ENCODE measurements at places on chromosomes 3 and 15. TPM values are rescaled to one million over a fixed set of nuclear protein-coding genes. Genes with fewer than 3 reads are reported as not detected.
A peak's percentile ranks its signal among the peaks of the same experiment; 100 is the strongest.

CCK gene
- total RNA-seq = not detected

POC1A gene
- total RNA-seq = 1.9 TPM

CLDN11 gene
- 48.4 TPM for total RNA-seq

GRCh38 chr3:130582457-130583153, 65.6 kb downstream of the COL6A6 start:
- H3K4me3 ChIP-seq = no peak overlapping the region
- no peaks in the 10 kb centered on the region for H3K4me1 ChIP-seq
- DNase-seq = no peak
- peak overlapping the region; percentile 48 for H3K27ac ChIP-seq
- H3K36me3 ChIP-seq = no peaks in the 10 kb centered on the region

GRCh38 chr3:141059816-141060215, 8.7 kb downstream of the SPSB4 start:
- no peak overlapping the region for H3K4me3 ChIP-seq
- H3K27me3 ChIP-seq = no peaks in the 10 kb centered on the region
- H3K4me1 ChIP-seq = no peaks in the 10 kb centered on the region
- no peak overlapping the region for H3K27ac ChIP-seq
- H3K36me3 ChIP-seq = no peaks in the 10 kb centered on the region

- no peak overlapping the region for H3K27ac ChIP-seq
- H3K27me3 ChIP-seq = no peaks in the 10 kb centered on the region
- peaks cover 13% of the 10 kb centered on the region for H3K36me3 ChIP-seq
- no peak for DNase-seq
Measured at GRCh38 chr3:12590096-12590495, 33.2 kb downstream of the MKRN2 start.

- no peaks in the 10 kb centered on the region for H3K4me1 ChIP-seq
- H3K27me3 ChIP-seq = no peaks in the 10 kb centered on the region
- no peak overlapping the region for H3K27ac ChIP-seq
- H3K36me3 ChIP-seq = no peaks in the 10 kb centered on the region
Measured at GRCh38 chr3:110343945-110344344, 727.7 kb upstream of the NECTIN3 start.

- no peak overlapping the region for H3K27ac ChIP-seq
- no peak for DNase-seq
- H3K27me3 ChIP-seq = no peaks in the 10 kb centered on the region
- H3K36me3 ChIP-seq = no peaks in the 10 kb centered on the region
Measured at GRCh38 chr3:115975353-115975752, 352.0 kb downstream of the GAP43 start.

DNA sequence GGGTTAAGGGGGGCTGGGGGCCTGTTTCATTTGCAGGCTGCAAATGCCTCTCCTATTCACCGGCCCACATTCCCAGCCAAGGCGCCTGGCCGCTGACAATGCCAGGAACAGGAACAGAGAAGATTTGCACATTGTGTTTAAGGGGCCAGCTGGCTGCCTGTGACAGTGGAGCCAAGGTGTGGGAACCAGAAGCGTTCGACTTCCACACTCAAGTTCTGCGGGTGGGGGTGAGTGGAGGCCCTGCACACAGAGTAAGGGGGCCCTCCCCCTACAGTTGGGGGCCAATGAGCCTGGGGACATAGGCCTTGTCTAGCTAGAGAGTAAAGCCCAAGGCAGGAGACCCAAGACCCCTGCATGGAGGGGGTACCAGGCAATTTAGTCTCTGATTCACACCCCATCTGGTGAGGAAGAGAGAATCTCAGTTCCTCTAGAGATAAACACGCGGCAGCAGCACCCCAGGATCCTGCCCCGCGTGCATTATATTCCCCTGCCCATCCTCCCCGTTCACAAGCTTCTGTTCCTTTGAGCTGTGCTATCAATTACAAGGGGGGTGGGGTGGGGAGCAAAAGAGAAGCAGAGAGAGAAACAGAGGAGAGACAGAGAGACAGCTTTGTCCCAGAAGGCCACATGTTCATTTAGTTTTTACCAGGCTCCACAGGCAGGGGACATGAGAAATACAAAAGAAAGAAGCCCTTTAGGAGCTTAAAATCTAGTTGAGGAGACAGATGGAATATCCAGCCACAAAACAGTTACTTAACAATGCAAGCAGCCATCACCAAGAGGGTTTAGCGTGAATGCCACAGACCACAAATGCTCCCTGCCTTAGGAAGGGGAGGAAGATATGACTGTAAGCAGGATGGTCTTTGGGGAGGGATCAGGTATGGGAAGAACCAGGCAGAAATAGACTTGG, 9.2 kb downstream of the IGDCC3 start:
- H3K36me3 ChIP-seq = no peaks in the 10 kb centered on the region
- peaks cover 3% of the 10 kb centered on the region for H3K27me3 ChIP-seq
- no peaks in the 10 kb centered on the region for H3K4me1 ChIP-seq
- no peak overlapping the region for H3K27ac ChIP-seq
- no peak for DNase-seq
- H3K4me3 ChIP-seq = no peak overlapping the region

DNA sequence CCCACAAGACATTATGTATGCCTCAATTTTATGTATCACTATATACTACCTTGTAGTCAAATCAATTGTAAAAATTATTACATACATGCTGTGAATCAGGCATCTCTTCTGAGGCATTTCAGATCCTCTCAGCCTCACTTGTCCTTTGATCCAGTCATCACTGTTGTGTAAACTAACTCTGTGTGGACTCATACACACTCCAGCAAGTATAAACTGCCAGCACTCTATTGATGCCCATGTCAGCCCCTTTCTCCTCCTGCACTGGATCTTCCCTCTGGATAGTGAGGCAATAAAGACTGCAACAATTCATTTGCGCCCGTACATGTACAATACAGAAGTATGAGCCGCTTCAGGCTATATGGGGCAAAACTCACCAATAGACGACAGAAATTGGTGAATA, 364.7 kb upstream of the TGFBR2 start:
- no peak overlapping the region for H3K4me3 ChIP-seq
- DNase-seq = no peak
- no peaks in the 10 kb centered on the region for H3K4me1 ChIP-seq
- no peaks in the 10 kb centered on the region for H3K27me3 ChIP-seq

- no peaks in the 10 kb centered on the region for H3K4me1 ChIP-seq
- no peaks in the 10 kb centered on the region for H3K36me3 ChIP-seq
- no peak overlapping the region for H3K4me3 ChIP-seq
- no peak for DNase-seq
- no peaks in the 10 kb centered on the region for H3K27me3 ChIP-seq
- H3K27ac ChIP-seq = no peak overlapping the region
Measured at GRCh38 chr15:53586799-53587198, 172.7 kb downstream of the WDR72 start.

DNA sequence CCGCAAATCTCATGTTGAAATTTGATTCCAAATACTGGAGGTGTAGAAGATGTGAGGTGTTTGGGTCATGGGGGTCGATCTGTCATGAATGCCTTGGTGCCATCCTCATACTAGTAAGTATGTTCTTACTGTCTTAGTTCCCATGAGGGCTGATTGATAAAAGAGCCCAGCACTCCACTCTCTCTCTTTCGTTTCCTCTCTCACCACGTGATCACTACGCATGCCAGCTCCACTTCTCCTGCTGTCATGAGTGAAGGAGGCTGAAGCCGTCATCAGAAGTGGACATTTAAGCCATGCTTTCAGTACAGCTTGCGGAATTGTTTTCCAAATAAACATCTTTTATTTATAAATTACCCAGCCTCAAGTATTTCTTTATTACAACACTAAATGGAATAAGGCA, 6.1 kb downstream of the OR5H15 start:
- H3K4me1 ChIP-seq = no peaks in the 10 kb centered on the region
- no peak for DNase-seq
- no peaks in the 10 kb centered on the region for H3K36me3 ChIP-seq
- no peak overlapping the region for H3K4me3 ChIP-seq
- H3K27me3 ChIP-seq = no peaks in the 10 kb centered on the region

DNA sequence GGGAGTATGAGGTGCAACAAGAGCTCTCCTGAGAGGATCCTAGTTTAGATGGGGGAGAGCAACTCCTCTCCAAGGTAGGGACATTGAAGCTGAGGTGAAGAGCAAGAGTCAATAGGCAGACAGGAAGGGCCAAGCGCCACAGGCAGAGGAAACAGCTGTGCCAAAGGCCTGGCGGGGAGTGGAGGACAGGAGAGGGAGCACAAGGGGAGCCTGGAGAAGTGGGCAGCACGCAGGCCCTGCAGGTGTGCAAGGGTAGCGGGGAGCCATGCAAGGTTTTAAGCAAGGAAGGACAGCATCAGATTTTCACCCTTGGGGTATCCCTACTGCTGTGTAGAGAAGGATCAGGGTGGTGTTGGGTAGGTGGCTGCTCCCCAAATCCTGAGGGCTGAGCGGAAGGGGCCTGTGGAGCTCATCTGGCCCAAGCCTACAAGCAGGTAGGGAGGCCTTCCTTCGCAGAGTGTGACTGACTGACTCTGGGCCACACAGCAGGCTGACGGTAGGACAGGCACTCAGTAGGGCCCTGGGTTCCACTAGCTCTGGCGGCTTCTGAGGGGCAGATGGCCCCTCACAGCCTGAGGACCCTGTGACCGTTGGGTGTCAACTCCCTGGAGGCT, 13.3 kb downstream of the CHST13 start:
- peaks cover 29% of the 10 kb centered on the region for H3K27me3 ChIP-seq
- DNase-seq = no peak
- H3K27ac ChIP-seq = no peak overlapping the region

DNA sequence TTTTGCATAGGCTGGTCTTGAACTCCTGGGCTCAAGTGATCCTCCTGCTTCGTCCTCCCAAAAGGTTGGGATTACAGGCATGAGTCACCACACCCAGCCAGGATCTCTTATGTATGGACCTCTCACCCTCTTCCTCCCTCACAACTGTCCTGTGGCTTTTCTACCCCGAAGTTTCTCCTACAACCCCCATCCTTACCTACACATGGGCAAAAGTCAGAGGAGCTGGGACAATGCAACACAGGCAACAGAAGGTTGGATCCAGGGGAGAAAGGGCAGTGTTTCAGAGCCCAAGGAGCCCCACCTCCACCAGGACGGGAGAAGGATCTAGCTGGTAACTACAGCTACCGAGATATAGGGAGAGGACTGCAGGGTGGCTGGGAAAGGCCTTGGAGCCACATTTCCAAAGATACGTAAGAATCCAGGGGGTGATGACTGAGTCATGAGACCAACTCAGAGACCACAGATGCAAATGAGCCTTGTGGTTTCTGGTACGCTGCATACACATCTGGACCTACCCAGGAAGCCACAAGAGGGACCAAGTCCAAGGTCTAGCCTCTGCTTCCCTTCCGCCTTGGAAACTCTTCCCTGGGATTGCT, 13.6 kb downstream of the IGDCC4 start:
- no peak overlapping the region for H3K4me3 ChIP-seq
- no peaks in the 10 kb centered on the region for H3K36me3 ChIP-seq
- no peak for DNase-seq
- H3K27ac ChIP-seq = no peak overlapping the region
- no peaks in the 10 kb centered on the region for H3K4me1 ChIP-seq

GRCh38 chr3:164658125-164658524, 420.2 kb downstream of the SI start:
- H3K27me3 ChIP-seq = no peaks in the 10 kb centered on the region
- no peaks in the 10 kb centered on the region for H3K36me3 ChIP-seq
- H3K4me1 ChIP-seq = no peaks in the 10 kb centered on the region
- DNase-seq = no peak
- H3K4me3 ChIP-seq = no peak overlapping the region

DNA sequence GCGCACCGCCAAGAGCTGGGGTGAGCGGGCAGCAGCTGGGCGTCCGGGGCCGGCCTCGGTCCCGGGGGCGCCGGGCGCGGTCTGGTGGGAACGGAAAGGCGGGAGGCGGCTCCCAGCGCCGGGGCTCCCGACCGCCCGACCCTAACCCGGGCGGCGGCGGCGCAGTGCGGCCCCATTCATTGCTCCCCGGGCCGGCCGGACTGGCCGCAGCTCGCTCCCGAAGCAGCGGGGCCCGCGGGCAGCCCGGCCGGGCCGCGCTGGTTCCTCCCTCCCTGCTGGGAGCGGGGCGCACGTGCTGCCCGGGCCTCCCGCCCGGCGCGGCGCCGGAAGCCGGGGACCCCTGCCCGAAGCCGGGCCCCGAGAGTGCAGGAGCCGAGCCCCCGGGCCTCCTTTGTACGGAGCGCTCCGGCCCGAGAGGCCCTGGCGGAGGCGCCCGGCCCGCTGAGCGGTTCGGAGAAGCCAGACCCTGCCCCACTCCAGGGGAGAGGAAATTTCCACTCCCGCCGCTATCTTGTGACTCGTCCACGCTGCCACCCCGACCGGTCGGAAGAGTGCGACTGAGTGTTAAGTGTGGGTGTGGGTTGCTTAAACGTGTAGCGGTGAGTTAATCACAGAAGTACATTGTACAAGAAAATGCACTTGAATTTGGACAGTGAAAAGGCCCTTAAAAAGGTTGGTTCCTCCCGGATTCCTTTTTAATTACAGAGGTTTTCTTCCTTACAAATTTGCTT, 613 bp downstream of the ATP1B3 start:
- peak overlapping the region; percentile 82 for H3K4me3 ChIP-seq
- peak overlapping the region; percentile 99 for H3K27ac ChIP-seq
- H3K36me3 ChIP-seq = no peaks in the 10 kb centered on the region
- H3K27me3 ChIP-seq = no peaks in the 10 kb centered on the region

GRCh38 chr15:47409600-47409999, 307.7 kb upstream of the SEMA6D start:
- H3K4me1 ChIP-seq = no peaks in the 10 kb centered on the region
- H3K27me3 ChIP-seq = no peaks in the 10 kb centered on the region
- H3K36me3 ChIP-seq = no peaks in the 10 kb centered on the region
- no peak overlapping the region for H3K4me3 ChIP-seq
- H3K27ac ChIP-seq = no peak overlapping the region

DNA sequence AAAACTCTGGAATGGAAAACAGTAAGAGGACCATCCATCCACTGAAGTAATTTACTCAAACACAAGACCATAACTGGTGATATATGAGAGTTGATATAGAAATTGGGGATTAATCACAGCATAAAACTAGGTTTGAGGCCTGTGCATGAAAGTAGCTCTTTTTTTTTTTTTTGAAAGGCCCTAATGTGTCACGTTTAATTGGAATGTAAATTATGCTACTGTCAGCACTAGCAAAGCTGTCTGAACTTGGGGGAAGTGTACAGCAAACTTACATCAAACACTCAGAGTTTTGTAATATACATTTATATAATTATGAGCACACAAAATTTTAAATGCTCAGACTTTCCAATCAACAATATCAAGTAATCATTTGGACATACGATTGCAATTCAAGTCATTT, 154.1 kb downstream of the GREM1 start:
- H3K36me3 ChIP-seq = no peaks in the 10 kb centered on the region
- H3K4me1 ChIP-seq = no peaks in the 10 kb centered on the region
- H3K4me3 ChIP-seq = no peak overlapping the region
- H3K27ac ChIP-seq = no peak overlapping the region
- DNase-seq = no peak

DNA sequence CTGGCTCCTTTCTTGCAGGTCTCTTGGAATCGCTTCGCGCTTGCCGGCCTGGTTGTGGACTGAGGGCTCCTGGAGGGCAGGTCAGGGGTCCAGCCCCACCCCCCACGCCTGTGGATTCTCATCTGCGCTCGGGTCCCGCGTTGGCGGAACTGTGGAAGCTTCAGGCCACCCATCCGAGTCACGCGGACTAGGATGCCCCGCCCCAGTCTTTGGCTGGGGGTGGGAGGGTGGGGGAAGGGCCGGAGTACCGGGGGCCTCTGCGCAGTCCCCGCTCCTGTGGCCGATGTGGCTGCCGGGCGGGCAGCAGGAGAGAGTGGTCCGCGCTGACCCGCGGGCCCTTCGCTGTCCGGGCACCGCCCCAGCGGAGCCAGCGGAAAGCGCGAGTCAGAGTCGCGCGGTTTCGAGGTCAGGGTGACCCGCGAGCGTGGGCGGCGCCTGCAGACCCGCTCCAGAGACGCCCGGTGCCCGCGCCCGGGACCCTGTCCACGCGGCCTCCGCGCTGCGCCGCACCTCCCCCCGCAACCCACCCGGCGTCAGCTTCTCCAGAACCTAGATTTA, 114.2 kb downstream of the KLF13 start:
- DNase-seq = no peak
- H3K4me3 ChIP-seq = peak overlapping the region; percentile 67
- no peaks in the 10 kb centered on the region for H3K27me3 ChIP-seq
- no peaks in the 10 kb centered on the region for H3K4me1 ChIP-seq
- no peaks in the 10 kb centered on the region for H3K36me3 ChIP-seq

All from breast epithelium (tissue), 4 donors.